ENCODE measurements at places on chromosomes 2 and 18.
A peak's percentile ranks its signal among the peaks of the same experiment; 100 is the strongest.

- no peak for DNase-seq
These were observed 273.1 kb downstream of the PLCL1 start for GRCh38 chr2:198077477-198077876.

- no peak for DNase-seq
These were observed 45.9 kb downstream of the NCK2 start for GRCh38 chr2:105790461-105791149.

- no peak for DNase-seq
These were observed 231.7 kb downstream of the FSIP2 start for GRCh38 chr2:185970148-185970852.

DNA sequence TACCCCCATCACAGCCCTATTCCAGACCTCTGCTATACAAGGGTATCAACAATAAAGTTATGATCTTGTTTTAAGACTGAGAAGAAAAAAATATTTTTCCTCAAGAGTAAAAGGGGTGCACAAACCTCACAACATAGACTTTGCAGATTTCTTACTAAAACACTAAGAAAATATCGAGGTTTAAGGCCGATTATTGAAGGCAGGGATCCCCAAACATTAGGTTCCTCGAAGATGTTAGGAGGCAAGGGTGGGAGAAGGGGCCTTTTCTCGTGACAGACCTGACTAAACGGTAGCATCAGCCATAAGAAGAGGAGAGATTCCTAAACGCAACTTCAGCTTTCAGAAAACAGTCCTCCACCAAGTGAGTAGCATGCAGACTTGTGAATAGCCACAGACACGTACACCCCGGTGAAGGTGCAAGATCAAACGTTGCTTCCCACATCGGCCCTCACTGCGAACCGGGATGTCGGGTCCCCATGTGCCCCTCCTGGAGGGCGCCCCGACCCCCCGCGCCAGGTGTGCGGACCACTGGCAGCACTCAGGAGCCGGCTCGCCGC, 678 bp downstream of the PIAS2 start:
- peak; percentile 35 for DNase-seq

- DNase-seq: no peak
These were observed 23.6 kb downstream of the NEDD4L start for GRCh38 chr18:58067601-58068000.

DNA sequence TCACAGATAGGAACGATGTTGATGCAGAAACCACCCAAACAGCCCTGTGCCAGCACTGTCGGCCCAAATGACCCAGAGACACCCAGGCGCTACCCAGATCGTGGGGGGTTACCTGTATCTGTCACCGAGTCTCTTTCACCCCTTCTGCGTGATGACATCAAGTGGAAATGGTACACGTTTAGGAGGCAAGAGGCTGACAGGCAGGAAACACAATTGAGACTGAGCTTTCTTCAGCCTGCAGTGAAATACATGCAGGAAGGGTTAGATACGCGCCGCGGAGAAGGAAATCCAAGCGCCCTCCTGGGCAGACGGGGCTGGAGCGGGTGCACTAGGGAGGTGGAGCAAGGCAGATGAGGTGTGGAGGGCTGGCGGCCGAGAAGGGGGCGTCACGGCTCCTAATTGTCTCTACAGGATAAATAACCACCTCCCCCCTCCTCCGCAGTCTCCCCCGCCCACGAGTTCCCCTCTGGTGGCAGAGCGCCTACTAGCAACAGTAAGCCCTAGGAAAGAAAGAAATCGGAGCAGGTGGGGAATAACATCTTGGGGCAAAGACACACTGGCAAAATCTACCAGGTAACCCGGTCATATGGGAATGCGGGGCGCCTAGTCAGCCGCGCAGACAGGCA, at the start of gene RNF152:
Gene RNF152, minus strand, starts transcription at position 325 of the 626 bp plus-strand sequence. CDS start 76,544 bp downstream, outside the sequence.
- DNase-seq: no peak

- DNase-seq: no peak
These were observed 128.9 kb upstream of the RIOK3 start for GRCh38 chr18:23324056-23324811.

GRCh38 chr2:73640511-73640911, 1.7 kb downstream of the NAT8 start:
- no peak for DNase-seq

- no peak for DNase-seq
These were observed 15.0 kb downstream of the CDH2 start for GRCh38 chr18:28161608-28162599.

DNA sequence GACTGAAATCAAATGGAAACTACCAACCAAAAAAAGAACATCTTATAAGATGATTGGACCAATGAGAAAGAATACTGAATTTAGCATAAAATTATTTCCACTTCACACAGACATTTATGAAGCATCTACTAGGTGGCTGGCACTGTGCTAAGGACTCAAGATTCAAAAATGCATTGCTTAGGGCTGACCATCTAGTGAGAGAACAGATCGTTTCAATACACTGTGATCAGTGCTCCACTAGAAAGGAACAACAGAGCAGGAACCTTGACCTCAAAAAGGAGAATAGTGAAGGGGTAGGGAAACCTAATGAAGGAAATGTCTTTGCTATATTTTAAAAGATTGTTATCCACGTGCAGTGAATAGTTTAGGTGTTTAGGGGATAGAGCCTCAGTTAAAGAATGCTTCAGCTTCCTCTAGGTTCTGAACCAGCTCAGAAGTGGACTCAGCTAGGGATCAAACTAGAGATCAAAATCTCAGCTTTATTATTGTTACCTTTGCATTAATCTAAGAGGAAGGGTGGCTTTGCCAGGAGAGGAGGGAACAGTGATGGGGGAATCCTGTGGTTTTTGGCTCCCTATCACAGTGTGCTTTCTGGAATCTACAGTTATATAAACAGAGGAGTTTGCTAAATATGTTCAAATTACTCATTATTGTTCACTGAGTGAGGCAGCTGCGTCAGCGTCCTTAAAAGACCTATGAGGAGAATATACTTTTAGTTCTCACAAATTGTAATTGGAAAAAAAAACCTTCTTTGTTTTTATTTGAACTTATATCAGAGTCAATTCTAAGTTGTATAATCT, 16.2 kb upstream of the BBS5 start:
- DNase-seq: no peak

DNA sequence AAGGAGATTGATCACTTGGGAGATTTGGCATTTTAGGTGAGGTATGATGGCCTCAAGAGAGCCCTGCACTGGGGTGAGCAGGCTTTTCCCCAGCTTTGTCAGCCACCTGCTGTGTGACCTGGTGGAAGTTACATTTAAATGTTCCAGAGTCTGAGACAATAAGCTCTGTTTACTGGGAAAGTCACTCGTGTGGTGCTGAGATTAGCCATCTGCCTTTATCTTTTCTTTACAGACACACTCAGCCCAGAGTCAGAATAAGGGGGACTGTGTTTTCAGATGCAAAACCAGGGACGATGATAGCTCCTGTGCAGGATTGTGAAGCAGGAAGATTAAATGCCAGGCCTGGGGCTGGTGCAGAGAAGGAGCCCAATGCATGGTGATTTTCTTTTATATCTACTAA, 47.9 kb downstream of the SH3RF3 start:
- DNase-seq: no peak

GRCh38 chr2:202378662-202379358, 2.7 kb downstream of the BMPR2 start:
- DNase-seq: no peak

GRCh38 chr2:190882856-190883582, 2.4 kb downstream of the GLS start:
- no peak for DNase-seq

DNA sequence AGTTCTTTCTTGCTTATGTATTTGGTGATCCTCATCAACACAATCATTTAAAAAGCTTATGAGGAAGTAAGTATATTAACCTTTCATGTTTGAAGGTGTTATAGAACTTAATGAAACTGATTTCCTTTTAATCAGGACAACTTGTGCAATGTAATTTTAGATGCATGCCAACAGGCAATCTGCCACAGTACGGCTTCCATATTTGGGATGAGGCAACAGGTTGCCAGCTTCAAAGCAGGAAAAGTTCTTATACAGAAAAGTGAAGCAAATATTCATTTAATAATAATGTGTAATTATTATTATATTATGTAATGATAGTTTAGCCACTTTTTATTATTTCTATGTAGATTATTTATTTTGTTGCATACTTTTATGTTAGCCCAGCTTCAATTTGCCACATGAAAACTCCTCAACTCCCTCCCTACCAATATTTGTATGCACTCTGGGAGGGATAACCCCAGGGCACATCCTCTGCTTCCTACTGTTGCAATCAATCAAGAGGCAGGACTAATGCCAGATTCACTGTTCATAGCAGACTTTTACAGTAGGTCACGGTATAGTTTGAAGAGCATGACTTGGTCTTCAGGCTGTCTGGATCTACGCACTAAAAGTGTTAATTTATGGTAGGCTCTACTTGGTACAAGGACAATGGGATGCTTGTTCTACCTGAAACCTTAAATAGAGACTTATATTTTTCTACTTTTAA, 277.2 kb downstream of the AGPS start:
- DNase-seq: no peak

- DNase-seq: peak; percentile 58
These were observed at the start of gene PPP4R1 for GRCh38 chr18:9614401-9615279. Gene PPP4R1 (minus strand): TSS chr18:9614559. CDS start chr18:9614484, 75 bp downstream.

DNA sequence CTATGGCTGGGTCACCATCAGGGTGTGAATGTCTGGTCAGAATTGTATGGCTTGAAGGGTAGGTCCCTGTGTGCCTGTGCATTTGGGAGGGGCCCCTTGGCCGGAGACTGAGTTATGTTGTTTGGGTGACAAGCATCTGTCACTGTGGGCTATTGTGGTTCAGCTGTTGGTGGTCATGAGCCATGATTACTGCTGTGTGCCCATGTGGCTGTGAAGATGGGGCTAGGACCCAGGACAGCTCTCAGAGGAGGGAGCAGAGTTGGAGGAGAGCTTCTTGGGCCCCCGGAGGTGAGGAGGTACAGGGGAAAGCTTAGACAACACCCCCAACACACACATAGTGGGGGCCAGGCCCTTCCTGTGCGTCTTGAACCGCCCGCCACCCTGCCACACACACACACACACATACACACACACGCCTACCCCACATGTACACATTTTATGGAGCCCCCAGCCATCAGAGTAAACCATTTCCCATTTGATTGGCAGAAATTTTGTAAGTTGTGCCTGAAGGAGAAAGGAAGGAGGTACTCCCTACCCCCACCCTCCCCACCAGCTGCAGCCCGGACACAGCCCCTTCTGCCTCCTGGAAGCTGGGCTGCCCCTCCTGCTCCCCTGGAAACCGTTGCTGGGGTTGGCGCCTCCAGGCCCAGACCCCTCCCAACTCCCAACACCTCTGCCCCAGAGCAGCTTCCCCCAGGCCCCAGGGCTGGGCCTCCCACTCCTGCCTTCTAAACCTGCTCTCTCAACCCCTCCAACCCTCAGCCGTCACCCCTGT, 2.0 kb downstream of the GAREM2 start:
- no peak for DNase-seq

- no peak for DNase-seq
These were observed 112.9 kb downstream of the CSRNP3 start for GRCh38 chr2:165582409-165582808.

GRCh38 chr2:149077861-149078260, 39.4 kb downstream of the LYPD6B start:
- DNase-seq: no peak

GRCh38 chr2:41414486-41415230, 633.2 kb upstream of the PKDCC start:
- DNase-seq: peak; percentile 6

DNA sequence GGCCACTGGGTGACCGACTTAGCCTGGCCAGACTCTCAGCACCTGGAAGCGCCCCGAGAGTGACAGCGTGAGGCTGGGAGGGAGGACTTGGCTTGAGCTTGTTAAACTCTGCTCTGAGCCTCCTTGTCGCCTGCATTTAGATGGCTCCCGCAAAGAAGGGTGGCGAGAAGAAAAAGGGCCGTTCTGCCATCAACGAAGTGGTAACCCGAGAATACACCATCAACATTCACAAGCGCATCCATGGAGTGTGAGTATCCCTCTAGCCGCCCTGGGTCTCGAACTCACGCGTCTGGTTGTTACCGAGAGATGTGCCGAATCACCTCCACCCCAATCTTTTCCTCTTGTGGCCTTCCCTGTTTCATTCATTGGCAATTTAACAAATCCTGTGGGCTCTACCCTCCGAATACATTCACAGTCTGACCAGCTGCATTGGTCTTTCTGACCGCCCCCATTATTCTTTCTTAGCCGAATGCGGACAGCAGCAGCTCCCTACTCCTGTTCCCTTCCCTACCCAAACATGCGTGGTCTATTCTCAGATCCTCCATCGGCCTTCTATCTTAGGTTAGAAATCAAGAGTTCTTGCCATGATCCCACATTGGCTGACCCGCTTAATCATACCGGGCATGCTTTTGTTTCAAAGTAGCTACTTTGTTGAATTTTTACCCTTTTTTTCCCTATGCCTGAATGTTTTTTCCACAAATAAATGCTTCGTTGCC, 631 bp downstream of the RPL31 start:
- DNase-seq: no peak

- DNase-seq: no peak
These were observed 92.2 kb upstream of the PID1 start for GRCh38 chr2:229363185-229363814.

DNA sequence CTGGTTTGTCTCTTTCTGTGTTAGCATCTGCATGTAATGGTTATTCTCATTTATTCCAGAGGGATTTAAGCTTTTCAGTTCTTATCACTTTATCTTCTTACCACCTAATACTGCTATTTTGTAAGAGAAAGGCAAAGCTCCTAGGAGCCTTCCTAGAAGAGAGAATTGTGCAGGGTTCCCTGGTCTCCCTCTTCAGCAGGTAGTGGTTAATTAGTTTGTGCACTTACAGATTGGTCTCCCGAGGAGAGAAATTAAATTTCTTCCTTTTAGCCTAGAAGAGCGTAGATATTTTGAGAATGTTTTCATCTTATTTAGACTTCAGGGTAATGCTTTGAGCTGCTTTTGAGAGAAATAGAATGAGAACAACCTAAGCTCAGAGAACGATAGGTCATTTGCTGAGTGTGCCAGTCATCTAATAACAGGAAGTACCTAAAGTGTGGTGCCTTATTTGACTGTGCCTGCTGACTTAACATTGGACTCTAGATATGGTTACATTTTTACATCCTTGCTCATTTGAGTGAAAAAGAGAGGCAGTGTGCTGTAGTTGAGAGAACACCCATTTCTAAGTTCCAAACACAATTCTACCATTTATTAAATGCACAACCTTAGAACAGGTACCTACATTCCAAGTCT, 651.4 kb downstream of the STK39 start:
- no peak for DNase-seq

- DNase-seq: no peak
These were observed 297.3 kb downstream of the CYRIA start for GRCh38 chr2:16368328-16368727.

DNA sequence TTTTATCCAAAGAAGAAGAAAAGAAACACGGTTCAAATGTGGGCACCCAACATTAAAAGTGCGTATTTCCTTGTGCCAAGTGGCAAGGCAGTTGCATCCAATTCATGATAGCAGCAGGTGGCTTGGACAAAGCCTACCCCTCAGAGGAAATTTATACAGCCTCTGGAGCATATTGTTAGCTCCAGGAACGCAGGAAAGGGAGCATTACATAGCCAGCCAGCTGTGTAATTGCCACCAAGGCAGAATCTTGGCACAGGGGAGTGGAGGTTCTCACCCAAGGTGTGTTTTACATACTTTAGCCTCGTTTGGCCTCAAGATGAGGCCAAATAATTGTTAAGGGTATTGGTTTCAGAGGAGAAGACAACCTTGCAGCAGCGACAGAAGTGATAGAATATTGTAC, 526.9 kb downstream of the TMEM182 start:
- DNase-seq: no peak

Measured in GM12891 (cell line).